ENCODE measurements at places on chromosomes 4 and X.

GRCh38 chr4:74386159-74386558 is 21.2 kb downstream of the EREG start:
- no peak for DNase-seq

- DNase-seq: no peak
These were observed 22.2 kb upstream of the TBC1D8B start for GRCh38 chrX:106780264-106780663.

GRCh38 chrX:15320297-15320696 is 4.9 kb upstream of the ASB11 start:
- DNase-seq: no peak

- no peak for DNase-seq
These were observed 24.7 kb upstream of the LRAT start for GRCh38 chr4:154719087-154719486.

DNA sequence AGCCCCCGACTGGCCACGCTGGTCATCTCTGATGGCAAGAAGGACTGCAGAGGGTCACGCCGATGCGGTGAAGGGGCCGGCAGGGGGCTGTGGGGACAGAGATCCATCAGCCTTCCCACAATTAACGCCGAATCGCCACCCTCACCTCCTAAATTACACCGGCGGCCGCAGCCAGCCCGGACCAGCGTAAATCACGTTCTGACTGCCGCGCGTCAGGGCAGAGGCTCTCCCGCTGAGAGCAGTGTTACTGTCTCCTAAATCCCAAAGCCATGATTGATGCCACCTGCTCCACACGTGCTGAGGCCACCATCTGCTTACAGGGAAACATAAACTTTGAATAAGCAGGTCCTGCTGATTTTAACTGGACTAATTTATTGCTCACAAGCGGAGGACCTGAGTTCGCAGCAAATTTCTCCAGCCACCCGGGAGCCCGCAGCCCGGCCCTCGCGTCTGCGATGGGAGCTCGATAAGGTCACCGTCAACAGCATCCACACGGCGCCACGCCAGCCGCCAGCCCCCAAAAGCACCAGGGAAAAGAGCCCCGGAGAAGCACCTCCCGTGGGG is 127.3 kb upstream of the NKX1-1 start:
- DNase-seq: no peak

GRCh38 chr4:89719536-89720090 is 117.3 kb downstream of the SNCA start:
- no peak for DNase-seq

DNA sequence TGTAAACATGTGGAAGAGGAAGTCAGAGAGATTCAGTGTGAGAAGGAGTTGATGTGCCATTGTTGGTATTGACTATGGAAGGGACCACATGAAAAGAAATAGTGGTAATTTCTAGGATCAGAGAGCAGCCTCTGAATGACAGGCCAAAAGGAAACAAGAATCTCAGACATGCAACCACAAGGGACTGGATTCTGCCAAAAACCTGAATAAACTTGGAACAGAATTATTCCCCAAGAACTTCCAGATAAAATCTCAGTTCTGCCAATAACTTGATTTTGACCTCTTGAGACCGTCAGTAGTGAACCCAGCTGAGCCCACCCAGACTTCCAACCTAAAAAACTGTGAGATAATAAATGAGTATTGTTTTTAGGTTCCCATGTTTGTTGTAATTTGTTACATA is 653.6 kb upstream of the NR3C2 start:
- no peak for DNase-seq

- DNase-seq: no peak
These were observed 48.6 kb upstream of the AMELX start for GRCh38 chrX:11244636-11245035.

GRCh38 chr4:53861856-53862610 is 202.4 kb downstream of the CHIC2 start:
- DNase-seq: no peak

DNA sequence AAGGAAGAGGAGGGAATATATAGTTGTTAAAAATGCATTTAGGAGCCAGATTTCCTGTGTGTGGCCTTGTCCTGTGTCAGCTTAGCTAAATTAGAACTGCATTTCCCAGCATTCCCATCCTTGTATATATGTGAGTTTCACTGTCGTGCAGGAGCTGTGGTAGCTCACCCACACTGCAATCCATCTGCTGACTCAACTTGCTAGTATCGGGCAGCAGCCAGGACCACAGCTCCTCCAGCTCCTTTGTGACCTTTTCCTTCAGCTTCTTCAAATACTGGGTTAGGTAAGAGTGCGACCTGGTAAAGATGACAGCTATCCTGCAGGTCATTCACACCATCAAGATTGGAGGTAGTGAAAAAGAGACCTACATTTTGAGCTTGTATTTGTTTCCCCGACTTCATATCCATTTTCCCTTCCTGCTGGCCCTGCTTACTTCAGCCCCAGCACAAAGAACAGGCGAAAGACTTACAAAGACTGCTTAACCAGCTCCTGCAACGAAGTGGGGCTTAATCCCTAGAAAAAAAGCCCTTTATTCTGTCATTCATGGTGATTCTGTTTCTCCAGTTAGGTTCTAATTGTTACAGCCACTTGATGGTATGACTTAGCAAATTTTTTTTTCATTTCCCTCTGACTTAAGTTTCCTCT is 11.4 kb downstream of the ASIC5 start:
- DNase-seq: no peak

GRCh38 chr4:112817933-112818593 is 181.1 kb downstream of the LARP7 start:
- no peak for DNase-seq

DNA sequence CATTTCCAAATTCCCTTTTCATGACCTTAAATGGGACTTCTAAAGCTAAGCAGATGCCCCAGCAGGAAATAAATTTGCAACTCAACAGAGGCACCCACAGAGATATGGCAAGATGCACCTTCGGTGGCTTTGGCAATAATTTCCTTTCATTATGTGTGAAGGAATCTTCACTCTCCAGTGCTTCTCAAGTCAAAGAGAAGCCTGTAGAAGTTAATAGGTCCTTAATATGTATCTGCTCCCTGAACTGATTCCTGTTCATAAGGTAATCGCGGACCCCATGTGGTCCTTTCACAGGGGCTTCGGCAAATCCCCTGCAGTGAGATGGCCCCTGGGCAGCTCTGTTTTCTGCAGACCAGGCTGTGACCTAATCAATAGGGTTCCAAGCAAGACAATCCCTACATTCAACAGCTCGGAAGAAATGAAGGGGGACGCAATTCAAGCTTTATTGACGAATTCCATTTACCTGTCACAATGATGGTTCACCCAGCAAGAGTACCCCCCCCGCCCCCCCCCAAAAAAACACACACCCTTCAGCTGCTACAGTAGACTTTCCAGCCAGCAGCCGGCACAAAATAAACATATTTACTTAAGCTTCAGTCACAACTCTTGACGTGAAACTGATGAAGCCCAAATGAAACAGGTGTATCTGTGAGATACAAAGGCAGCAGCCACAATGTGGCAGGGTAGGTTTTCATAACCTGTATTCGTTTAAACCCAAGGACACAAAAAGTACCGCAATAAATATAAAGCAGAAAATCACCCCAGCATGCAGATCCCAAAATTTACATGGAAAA is 35.3 kb downstream of the FAT1 start:
- DNase-seq: no peak

GRCh38 chrX:109389917-109390316 is 92.0 kb downstream of the GUCY2F start:
- DNase-seq: no peak

GRCh38 chr4:88743696-88744095 is 46.1 kb upstream of the NAP1L5 start:
- no peak for DNase-seq

GRCh38 chrX:148541584-148541940 is 41.1 kb downstream of the AFF2 start:
- DNase-seq: no peak

- no peak for DNase-seq
These were observed 278.3 kb downstream of the INPP4B start for GRCh38 chr4:142567620-142568451.

DNA sequence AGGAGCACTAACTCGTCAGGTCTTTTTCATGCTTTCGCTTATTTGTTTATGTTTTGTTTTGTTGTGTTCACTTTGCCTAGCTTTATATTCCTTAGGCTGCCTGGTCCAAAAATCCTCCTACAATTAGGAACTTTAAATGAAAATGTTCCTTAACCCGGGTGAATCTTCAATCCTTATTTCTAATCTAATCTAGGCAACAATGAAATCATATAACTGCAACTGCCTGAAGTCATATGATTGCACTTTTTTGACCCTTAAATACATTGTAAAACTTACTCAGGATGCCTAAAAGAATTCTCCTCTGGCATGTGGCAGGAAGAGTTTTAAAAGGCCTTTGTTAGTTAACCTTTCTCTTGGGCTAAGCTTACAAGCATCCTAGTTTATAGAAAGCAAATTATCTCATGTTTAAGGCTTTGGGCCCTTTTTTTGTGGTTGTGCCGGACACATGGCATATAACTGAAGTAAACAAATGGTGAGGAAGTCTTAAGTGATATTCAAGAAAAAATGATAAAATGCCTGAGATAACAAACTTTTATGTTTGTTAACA is 279.4 kb downstream of the FAT4 start:
- no peak for DNase-seq

- no peak for DNase-seq
These were observed 37.9 kb upstream of the MXD4 start for GRCh38 chr4:2299794-2300193.

- no peak for DNase-seq
These were observed 56.7 kb upstream of the RASSF6 start for GRCh38 chr4:73676861-73677323.

DNA sequence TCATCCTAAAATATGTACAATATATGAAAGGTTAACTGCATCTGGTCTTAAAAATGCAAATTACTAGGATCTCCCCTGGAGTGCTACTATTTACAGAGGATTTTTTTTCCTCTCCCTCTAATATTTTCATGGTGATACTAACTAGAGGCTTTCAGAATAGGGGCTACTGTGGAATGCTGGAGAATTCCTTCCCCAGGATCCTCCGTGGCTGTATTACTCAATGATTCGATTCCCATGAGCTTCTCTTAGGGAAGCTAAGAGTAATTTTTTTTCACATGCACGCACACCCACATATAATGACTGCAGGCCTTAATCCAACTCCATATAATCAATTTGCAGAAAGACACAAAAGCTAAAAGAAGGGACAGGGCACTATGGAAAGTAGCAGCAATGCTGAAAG is 184.7 kb downstream of the ARHGAP6 start:
- no peak for DNase-seq

DNA sequence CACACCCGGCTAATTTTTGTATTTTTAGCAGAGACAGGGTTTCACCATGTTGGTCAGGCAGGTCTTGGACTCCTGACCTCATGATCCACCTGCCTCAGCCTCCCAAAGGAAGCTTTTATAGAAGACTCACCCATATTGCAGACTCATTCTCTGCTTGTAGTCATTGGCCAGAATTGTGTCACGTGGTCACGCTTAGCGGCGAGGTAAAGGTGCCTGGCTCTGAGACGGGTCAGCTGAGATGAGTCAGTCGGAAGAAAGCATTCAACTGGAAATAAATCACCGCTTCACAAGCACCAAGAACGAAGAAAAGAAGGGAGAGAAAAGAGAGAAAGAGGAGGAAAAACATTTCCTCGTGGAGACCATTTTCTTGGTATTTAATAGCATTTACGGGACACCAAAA is 218.8 kb upstream of the NOCT start:
- no peak for DNase-seq

- no peak for DNase-seq
These were observed 438.2 kb upstream of the PCDH7 start for GRCh38 chr4:30281986-30282385.

DNA sequence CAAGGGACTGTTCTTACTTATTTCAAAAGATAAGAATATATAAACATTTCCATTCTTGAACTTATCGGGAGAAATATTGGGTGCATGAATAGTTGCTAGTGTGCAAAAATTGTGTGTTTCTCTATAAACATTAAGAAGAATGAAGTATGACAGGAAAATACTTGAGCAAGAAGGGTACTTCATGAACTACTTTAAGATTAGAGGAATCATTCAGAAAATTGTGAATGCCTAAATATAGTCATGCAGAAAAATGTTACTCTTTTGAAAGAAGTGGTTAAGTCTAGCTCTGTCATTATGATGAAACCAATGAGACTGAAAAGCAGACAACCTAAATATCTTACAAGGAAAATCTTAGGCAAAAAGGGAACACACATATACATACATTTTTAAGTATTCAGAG is 207.8 kb upstream of the PCDH18 start:
- DNase-seq: no peak

DNA sequence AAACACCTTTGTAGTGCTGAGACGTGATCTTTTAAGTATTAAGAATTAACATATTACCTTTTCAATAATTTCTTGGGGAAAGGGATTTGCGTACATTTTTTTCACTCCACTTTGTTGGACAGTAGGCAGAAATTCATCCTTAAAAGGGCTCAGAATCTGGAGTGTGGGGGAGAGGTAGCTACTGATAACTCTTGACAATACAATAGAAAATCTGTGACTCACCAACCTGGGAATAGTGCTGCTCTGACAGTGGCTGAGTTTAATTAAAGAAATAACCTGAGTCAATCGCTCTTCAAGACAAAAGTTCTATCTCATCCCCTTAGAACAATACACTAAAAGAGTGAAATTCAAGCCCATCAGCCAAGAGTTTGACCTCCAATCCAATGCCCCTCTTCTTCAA is 60.2 kb downstream of the SLC9A7 start:
- no peak for DNase-seq

DNA sequence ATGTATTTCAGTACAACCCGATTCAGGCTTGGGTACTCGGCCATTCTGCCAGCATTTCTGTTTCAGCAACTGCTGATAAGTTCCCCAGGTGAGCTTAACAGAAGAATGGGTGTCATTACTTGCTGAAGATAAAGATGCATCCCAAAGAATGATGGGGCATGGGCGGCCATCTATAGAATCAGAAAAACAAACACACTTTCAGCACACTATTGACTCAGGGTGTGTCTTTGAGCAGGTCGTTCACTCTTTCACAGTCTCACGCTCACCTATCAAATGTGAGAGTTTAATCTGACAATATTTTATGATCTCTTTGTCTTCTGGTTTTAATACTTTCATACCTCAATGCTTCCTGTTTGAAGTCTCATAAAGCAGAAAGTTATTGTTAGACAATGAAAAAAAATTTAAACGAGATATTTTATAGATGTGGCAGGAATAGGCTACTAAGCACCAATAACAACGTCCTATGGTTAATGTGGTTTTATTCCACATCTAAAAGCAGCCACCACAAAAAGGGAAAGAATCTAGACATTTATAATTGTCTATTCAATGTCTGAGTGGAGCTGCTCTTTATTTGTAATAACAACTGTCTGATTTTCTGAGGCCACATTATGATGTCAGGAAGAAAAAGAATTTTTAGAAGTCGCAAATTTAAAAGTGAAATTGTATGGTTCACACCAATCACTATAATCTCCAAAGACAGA is 17.0 kb downstream of the GASK1B start:
- no peak for DNase-seq

- DNase-seq: no peak
These were observed 107.6 kb upstream of the CBR4 start for GRCh38 chr4:169117591-169118081.

All from activated CD4-positive, alpha-beta T cell treated with anti-CD3 and anti-CD28 coated beads for 1 hour (primary cell).